ENCODE measurements at places on chromosomes 1 and 21. TPM values are rescaled to one million over a fixed set of nuclear protein-coding genes. Genes with fewer than 3 reads are reported as not detected.

DNA sequence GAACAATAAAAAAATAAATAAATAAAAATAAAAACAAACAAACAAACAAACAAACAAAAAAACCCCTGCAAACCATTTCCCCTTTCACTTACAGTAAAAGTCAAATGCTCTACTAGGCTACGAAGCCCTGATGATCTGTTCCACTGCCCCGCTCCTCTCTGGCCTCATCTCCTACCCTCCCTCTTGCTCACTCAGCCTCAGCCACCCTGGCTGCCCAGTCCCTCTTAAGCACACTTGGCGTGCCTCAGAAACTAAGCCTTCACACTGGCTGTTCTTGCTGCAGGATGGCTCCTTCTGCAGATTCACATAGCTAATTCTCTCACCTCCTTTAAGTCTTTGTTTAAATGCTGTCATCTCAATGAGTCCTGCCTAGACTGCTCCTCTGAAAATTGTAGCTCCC is 30.8 kb upstream of the UHMK1 start:
- DNase-seq: no peak

DNA sequence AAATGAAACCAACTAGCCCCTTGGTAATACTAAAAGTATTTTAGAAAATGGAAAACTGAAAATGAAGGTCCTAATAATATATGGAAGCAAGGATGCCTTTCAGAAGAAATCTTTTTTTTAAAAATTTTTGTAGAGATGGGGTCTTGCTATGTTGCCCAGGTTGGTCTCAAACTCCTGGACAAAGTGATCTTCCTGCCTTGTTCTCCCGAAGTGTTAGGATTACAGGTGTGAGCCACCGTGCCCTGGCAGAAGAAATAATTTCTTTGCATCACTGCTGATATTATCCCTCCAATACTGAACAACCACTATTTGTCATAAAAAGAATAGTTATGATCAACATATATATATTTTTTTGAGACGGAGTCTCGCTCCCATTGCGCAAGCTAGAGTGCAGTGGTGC is 25.6 kb downstream of the SELENOF start:
- no peak for DNase-seq

GRCh38 chr1:241225741-241226140 is 131.3 kb downstream of the RGS7 start:
- DNase-seq: no peak

The TCHHL1 gene
- not detected for polyA plus RNA-seq

The GJA9 gene
- not detected for polyA plus RNA-seq

Measured in spleen (tissue), 13 donors.